Anterior cingulate cortex (tissue), 58 donors: ENCODE measurements at places on chromosomes 2 and 18.

DNA sequence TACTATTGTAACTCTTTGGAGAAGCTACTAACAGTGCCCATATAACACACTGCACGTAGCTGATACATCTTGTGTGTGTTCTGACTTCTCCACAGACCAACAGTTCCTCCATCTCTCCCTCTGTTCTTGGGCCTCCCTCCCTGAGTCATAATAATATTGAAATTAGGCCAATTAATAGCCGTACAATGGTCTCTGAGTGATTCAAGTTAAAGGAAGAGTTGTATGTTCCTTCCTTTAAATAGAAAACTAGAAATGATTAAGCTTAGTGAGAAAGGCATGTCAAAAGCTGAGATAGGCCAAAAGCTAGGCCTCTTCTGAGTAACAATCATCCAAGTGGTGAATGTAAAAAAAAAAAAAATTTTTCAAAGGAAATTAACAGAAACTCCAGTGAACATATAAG, 828.4 kb upstream of the CHAC2 start:
- DNase-seq, result no peak

DNA sequence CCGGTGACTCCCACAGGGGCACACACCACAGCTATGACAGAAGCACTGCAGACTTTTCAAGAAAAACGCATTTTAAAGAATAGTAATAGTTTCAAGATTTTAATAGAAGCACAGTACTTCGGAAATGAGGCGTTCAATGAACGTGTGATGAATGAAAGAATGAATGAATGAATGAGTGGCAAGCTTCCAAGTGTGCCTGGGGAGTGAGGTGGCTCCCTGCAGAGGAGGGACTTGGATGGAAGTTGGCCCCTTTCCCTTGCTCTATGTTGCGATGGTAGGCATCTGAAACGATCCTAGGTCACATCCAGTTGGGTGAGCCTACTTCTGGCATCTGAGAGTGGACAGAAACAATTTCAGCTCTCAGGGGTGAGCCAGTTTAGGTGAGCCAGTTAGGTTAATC, 65.6 kb downstream of the NCKAP5 start:
- no peak for DNase-seq

DNA sequence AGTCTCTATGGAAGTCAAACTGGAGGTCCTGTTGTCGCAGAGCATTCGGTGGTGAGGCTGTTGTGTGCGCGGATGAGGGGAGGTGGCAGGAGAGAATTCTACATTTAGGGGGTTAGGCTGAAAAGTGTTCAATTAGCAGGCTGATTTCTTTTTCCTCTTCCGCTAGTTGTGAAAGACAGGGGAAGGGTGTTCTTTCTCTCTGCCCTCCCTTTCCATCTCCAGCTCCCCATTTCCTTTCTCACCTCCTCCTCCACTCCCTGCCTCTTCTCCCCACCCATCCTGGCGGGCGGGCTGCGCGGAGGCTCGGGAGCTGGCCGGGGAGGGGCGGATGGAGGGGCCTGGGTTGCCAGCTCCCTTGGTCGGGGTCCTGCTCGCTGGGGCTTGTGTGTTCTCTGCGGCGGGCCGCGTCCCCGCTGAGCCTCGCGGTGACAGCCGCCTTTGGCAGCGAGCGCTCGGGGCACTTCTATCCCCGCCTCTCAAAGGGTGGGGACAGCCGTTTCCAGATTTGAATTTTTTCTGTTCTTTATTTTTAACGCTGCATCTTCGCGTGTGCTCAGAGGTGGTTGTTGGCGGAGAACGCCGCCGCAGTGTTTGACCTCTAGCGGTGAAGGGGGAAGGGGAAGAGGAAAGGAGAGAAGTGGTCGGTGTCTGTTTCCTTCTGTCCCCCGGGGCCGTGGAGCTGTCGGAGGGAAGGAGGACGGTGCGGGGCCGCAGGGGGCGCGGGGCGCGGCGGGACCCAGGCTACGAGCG, 3.6 kb downstream of the SOX11 start:
- no peak for DNase-seq

- DNase-seq, result no peak
Observed at GRCh38 chr2:98601532-98602132, 6.7 kb downstream of the COA5 start.

DNA sequence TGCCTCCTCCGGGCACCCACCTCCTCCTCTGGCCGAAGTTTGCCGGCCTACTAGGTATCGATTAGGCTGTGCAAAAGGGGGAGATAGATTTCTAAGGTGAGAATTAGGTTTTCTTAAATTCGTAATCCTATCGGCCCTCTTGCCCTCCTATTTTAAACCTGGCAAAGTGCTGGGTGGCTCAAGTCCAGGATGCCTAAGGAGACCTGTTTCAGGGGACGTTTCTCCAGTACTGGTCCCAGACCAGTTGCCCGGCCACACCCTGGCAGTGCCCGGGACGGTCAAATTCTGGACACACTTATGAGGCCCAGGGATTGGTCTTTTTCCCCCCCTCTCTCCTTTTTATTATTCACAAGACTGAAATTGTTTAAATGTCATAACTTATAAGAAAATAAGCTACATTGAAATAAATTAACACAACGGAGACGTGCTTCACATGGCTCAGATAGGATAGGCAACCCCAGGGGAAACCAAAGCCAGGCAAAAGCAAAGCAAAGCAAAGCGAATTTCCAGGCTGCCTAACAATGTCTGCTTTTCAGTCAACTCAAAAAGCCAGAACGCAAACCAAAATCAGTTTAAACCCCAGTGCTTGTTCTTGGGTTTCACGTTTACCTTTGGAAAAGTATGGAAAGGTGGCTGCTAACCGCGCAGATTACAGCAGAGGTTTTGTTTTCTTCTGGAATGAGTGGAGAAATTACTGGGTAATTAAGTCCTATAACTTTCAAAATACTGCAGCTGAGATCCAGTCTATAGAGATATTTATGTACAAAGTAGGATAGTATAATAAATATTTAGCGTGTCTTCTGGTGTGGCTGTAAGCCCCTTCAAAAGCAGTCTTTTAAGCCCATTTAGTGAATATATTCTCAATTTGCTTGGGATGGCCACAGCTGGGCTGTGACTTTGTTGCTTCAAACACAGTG, 3.0 kb downstream of the GBX2 start:
- no peak for DNase-seq

DNA sequence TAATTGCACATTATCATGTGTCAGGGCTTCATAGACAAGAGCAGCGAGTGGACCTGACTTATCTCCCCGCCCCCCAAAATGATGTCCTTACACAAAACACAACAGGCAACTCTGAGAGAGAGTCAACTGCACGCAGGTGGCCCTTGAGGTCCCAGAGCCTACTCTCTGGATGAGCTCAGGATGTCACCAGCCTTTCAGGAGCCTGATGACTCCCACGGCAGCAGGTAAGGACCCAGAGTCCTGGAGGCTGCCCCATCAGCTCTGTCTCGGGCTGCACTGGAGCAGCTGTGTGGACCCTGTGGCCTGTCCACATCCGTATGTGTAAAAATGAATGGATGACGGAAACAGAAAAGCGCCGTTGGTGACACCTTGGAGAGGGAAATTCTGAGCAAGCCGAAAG, 130.9 kb downstream of the HDAC4 start:
- no peak for DNase-seq

GRCh38 chr2:99878581-99879350, 263.6 kb downstream of the AFF3 start:
- DNase-seq, result no peak

- DNase-seq, result no peak
Observed at GRCh38 chr18:24662412-24662821, 202.0 kb downstream of the HRH4 start.
